ENCODE measurements at places on chromosomes 2 and 18.

DNA sequence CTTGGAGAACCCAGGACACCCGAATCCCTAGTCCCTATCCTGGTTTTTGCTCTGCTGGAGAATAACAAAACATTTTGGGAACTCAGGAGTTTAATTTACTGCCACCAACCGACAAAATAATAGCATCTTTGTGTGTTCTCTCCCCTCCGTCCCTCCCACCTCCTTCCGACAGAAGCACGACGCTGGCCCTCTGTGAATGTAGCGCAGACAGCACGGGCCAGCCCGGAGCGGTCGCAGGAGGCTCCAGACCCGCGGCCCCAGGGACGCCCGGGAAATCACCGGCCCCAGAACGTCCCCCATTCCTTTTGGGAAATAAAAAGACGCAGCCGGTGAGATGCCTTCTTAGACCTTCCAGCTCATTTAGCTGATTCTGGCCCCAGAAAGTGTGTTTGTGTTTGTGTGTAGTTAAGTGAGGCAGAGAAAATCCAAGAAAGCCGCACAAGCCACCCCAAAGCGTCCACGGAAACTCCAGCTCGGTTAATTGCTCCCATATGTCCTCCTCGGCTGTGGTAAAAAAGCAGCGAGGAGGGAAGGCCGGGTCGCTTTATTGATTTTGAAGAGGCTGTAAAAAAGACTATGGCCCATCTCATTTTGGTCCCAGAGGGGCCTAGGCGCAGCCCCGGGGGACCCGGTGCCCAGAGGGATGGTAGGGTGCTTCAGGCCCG, 577 bp upstream of the TANC1 start:
- peak; percentile 80 for DNase-seq

DNA sequence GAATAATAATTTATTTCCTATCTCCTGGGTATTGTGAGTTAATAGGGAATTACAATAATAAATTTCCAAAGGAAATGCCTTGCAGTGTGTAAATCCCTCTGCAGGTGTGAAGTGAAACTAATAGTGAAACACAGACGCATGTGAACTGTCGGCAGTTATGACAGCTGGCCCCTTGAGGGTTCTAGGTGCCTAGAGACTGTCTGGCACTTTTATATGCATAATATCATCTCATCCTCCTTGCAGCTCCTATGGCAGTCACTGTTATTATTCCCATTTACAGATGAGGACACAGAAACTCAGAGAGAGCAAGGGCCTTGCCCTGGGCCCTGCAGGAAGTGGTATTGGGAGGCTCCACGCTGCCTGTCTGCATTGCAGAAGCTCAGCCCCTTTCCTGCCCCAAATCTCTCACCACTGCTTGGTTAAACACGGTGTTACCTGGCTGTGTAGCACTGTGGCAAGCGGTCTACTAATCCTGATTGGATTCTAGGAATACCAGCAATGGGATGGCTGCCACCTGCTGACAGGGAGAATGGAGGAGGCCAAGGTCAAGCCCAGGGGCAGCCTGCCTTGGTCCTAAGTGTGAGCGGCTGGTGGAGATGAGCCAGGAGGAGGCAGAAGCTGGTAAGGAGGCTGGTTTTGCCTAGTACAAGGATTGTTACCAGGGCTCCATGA, 32.8 kb upstream of the ACKR3 start:
- no peak for DNase-seq

DNA sequence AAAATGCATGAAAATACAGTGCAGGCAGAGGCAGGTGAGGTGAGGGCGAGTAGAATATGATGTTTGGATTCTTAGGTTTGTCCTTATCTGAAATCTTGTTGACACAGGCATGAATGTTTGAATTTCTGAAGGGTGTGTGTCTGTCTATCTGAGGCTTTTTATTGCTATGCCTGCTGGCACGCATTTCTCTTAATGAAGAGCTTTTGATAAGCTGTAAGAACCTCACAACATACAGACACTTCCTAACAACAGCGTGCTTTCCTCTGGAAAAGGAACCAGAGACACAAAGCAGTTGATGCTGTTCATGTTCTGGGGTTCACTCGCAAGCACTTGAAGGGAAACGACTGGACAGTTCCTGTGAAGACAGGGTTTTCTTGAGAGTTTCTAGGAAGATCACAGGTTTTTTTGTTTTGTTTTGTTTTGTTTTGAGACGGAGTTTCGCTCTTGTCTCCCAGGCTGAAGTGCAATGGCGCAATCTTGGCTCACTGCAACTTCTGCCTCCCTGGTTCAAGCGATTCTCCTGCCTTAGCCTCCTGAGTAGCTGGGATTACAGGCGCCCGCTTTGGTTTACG, 33.3 kb upstream of the CABLES1 start:
- DNase-seq = no peak

- no peak for DNase-seq
These were observed 25.3 kb upstream of the SERTAD2 start for GRCh38 chr2:64678771-64679590.

DNA sequence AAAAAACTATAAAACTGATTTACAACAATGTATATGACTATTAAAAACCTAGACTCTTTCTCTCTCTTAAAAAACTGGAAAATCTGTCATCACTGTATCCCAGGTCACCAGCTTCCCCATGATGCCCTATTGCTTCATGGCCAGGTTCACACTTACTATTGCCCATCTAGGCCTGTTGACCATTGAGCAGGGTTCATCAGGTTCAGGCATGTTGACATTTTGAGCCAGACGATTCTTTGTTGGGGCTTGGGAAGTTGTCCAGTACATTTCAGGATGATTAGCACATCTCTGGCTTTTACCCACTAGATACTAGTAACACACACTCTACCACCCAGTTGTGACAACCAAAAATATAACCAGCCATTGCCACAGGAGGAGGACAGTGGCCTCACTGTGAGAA, 26.9 kb upstream of the RAB27B start:
- DNase-seq = no peak

DNA sequence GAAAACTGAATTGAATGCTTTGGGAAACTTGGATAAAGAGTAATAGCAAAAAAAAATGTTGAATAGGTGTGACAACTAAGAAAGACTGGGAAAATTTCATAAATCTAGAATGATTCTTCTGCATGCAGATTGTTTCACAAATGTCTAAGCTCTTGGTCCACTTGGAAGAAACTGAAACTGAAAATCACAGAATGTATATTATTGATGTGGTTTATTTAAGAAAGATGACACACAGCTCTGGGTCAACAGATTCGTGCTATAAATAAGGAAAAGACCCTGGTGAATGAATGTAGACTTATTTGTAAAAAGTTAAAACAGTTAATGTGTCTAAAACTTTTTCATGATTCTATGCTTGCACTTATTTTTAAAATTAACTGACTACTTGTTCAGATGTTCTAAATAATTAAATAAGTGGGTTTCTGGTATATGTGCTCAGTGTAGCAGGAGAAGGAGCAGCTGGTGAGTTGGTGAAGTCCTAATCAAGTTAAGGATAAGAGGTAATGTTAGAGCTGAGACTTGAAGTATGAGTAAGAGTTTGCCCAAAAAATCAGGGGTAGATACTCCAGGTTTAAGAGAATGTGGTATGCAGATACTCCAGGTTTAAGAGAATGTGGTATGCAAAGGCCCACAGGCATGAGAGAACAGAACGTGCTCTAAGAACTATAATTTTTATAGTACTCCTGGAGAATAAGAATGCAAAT, 24.5 kb downstream of the UGP2 start:
- no peak for DNase-seq

GRCh38 chr2:16741498-16741897, 75.9 kb upstream of the CYRIA start:
- DNase-seq = no peak

DNA sequence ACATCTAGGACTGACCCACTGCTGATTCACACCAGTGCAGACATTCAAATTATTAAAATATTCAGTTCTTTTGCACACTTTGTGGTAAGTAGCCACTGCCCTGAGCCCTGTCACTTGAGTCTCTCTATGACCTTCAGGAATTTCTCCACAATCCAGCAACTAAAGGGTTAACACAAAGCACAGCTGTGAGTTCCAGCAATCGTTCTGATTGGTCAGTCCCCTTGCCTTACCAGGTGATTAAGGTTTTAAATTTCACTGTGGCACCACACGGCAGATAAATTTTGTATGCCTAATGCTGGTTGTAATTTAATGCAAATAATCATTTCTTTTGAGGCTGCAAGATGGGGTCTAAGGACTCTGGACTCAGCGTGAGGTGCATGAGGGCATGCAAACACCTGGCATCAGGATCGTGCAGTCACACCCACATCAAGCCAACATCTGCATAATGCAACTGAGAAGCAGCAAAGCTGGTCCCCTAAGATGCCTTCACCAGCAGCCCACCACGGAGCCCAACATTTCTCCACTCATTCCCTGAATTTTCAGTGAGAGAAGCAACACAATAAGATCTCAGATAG, 36.6 kb downstream of the SLC14A1 start:
- DNase-seq = no peak

- no peak for DNase-seq
These were observed 16.2 kb downstream of the SLC25A52 start for GRCh38 chr18:31744321-31745067.

GRCh38 chr18:13393338-13393737, 174.8 kb downstream of the LDLRAD4 start:
- DNase-seq = no peak

GRCh38 chr18:62979176-62979575, 263.8 kb downstream of the PHLPP1 start:
- DNase-seq = peak; percentile 78

DNA sequence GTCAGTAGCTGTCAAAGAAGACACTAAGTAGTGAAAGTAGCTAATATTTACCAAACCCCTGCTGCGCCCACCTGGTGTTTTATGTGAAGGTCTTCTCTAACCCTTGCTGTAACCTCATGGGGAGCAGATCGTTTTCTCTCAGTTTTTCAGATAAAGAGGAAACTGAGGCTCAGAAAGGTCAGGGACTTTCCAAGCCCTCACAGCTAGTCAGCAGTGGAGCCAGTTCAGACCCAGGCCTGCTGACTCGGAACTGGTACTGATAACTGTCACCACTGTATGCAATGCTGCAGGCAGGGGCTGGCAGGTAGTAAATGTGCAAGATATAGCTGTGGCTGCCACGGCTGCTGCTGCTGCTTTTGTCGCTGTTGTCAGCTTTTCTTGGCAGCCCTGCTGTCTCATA, 69.1 kb downstream of the LRRFIP1 start:
- no peak for DNase-seq

GRCh38 chr2:75565472-75566462, 5.0 kb upstream of the EVA1A start:
- peak; percentile 85 for DNase-seq

DNA sequence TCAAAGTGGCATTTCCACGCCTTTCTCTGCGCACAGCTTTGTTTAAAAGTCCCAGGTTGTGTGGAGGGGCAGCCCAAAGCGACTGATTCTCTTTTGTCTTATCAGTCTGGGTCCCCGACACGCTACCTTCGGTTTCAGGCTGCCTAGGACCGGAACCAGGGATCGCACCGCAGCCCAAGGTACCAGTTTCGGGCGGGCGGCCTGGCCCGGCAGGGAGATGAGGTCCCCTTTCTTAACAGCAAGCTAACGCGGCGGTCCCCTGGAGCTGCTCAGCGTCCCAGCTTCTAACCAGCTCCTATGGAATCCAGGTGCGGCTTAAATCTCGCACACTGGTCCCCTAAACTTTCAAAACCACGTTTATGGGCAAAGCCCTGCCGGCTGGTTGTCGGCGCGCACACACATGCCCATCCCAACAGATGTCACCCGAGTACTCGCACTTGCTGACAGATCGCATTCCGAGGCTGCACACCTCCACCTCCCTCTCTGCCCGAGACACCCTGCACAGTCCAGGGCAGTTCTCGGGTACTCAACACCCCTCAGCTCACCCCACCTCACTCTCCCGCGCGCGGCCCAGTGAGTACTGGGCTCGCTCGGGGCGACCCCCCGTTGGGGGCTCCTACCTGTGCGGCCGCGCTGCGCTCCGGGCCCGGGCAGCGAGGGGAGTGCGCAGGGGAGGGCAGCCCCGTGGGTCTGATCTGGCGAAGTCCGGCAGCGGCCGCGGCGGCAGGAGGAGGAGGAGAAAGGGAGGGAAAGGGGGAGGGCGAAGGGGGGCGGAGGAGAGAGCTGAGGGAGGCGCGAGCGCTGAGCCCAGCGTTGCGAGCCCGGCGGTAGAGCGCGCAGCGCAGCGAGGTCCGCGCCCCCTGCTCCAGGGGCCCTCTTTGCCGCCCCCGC, at the start of gene EFEMP1:
Gene EFEMP1, minus strand, starts transcription at position 692 of the 891 bp plus-strand sequence. CDS start 1,342 bp downstream, outside the sequence.
- peak; percentile 79 for DNase-seq

- DNase-seq = peak; percentile 52
These were observed 14.4 kb upstream of the SP140L start for GRCh38 chr2:230312638-230313037.
